ENCODE measurements at places on chromosomes 12 and 14.

DNA sequence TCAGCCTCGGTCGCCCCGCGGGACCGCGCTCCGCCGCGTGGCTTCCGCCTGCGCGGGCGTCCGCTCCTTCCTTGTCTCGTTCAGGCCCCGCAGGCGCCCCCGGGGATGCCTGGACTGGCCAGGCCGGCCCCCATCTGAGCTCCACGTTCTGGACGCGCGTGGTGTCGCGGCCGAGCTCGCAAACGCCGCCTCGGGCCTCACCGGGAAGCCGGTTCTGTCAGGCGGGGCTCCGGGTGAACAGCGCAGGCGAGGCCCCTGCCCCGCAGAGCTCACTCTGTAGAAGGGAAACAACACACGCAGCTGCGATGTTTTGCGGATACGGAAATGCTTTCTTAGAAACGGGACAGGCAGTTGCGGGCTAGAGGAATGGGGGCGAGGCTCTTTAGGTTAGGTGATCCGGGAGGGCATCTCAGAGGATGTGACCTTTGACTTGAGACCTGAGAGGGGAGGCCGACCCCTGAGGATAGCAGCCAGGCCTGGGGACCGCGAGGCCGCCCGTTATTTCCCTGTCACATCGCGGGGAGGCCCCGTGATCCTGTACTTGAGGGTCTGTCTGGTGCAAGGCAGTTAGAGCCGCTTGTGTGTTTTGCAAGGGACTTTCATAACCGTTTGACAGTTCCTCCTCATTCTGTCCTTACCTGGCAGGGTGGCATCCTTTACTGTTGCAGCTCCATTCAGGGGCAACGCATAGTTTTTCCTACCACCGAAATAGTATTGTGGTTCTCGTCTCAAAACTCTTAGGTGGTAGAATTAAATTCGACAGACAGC is 584 bp downstream of the VRK1 start:
- DNase-seq = peak; percentile 16

- DNase-seq = no peak
These were observed 20.1 kb upstream of the PLEK2 start for GRCh38 chr14:67432050-67432564.

DNA sequence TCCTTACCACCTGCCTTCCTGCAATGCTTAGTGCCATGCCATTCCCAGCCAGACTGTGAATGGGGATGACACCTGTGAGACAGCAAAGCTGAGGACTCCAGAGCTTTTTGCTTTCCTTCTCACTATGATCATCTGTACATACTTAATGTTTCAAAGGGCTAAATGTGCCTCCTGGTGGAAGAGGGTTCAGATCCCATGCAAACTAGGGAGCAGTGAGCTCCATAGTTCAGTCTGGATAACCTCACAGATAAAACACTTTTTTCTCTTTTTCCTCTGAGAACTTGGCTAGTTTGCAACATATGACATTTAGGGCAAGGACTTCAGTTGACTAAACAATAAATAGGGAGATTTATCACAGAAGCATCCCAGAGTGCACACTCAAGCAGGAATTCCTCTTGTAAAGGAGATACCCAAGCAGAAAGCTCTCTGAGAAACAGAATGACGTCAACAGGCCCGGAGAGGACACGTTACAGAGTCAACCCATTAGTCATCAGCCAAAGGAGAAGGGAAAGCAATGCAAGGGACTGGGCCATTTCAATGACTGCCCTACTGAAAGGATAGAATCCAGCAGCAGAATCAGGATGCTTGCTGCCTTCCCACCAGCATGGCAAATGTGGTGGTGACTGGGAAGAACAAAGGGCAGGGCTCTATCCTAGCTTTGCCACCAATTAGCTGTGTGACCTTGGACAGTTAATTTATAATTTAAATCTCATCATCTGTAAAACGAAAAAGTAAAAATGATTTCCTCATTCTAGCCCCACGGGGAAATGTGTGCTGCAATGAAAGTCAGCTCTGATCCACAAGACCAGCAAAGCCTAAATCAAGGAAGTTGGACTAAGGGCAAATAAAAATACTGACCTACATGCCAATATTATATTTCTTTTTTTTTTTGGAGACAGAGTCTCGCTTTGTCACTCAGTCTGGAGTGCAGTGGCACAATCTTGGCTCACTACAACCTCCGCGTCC is 80.8 kb upstream of the ACTN1 start:
- DNase-seq = no peak

DNA sequence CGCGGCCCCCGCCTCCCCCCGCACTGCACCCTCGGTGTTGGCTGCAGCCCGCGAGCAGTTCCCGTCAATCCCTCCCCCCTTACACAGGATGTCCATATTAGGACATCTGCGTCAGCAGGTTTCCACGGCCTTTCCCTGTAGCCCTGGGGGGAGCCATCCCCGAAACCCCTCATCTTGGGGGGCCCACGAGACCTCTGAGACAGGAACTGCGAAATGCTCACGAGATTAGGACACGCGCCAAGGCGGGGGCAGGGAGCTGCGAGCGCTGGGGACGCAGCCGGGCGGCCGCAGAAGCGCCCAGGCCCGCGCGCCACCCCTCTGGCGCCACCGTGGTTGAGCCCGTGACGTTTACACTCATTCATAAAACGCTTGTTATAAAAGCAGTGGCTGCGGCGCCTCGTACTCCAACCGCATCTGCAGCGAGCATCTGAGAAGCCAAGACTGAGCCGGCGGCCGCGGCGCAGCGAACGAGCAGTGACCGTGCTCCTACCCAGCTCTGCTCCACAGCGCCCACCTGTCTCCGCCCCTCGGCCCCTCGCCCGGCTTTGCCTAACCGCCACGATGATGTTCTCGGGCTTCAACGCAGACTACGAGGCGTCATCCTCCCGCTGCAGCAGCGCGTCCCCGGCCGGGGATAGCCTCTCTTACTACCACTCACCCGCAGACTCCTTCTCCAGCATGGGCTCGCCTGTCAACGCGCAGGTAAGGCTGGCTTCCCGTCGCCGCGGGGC is at the start of gene FOS:
Gene FOS (plus strand): TSS at position 407 of the 731 bp plus-strand sequence. CDS start 155 bp downstream, at position 562.
- DNase-seq = peak; percentile 83

DNA sequence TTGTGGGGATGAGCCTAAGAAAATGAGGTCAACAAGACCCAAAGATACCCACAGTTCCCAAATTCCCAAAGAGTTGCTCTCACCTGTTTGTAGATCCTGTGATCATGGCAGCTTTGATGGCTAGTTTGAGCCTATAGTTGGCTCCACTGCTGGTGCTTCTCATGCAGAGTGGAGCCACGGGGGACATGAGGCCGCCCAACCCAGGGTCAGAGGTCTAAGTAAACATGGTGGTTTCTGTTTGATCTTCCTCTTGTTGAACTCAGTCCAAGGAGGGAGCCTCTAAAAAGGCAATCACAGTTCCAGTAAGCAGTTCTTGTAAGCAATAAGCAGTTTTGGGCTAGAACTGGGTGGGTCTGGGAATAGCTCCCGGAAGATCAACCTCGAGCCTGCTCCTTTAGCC is 125.6 kb upstream of the DHRS4 start:
- DNase-seq = no peak

DNA sequence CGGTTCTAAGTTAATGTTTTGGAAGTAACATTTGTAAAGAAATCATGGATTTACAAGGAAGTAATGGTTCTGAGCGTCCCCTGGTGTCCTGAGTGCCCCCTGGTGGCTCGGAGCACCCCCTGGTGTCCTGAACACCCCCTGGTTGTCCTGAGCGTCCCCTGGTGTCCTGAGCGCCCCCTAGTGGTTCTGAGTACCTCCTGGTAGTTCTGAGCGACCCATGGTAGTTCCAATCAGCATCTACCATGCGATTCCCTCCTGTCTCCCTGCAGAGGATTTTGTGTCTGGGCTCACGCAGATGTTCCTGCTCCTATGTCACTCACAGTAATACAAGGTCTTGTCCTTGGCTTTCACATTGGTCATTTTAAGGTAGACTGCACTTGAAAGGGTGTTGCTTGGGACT is 1352.9 kb downstream of the TMEM121 start:
- DNase-seq = peak; percentile 69

- DNase-seq = no peak
These were observed 505.2 kb downstream of the RMST start for GRCh38 chr12:97967831-97968230.

GRCh38 chr12:67452119-67452805 is 183.1 kb downstream of the CAND1 start:
- peak; percentile 15 for DNase-seq

DNA sequence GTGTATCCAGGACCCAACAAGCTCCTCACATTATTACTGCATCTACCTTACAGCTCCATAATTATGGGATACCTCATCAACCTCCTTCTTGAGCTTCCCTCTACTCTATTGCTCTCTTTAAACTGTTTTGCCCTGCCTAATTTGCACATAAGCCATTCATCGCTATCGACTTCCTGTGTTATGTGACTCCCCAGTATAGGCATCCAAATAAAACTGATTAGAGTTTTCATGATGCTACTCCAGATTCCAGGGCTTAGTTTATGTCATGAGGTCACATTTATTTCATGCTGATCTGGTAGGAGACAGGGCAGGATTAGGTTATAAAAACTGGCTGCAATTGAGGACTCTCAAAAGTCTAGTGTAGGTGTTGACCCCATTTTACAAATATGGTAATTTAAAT is 569.9 kb upstream of the MGAT4C start:
- no peak for DNase-seq

- peak; percentile 38 for DNase-seq
These were observed 50.0 kb downstream of the KDM2B start for GRCh38 chr12:121530600-121531355.

- DNase-seq = no peak
These were observed 41.0 kb downstream of the FAM186A start for GRCh38 chr12:50355365-50355764.

DNA sequence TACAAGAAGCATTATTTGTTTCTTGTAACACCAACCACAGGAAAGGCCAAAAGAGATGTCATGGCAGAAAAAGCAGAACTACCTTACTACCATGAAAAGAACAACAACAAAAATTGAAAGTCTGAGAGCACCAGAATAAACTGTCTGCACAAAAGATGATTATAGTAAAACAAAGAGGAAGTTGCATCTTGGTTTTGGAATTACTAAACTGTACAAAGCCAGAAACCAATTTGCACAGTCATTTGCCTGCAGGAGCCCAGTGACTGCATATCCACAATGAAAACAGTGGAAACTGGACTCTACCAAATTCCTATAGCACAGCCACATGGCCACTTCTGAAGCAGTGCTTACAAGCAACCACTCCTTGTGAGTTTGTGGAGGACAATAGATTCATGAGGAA is 276.2 kb downstream of the SSPN start:
- DNase-seq = no peak

DNA sequence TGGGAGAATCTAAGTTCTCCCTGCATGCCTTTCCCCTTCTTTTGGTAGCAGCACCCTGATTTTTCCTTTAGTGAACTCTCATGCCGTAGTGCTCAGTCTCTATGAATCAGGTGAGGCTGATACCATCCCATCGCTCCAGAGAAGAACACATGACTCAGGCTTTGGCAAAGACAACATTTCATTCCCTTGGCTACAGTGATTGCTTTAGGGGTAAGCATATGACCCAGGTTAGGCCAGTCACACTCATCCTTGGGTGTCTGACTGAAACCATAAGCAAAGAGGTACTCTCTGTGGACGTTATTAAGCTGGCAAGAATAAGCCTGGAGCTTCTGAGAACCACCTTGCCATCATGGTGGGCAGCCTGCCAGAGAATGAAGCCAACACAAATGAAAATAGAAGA is 141.8 kb downstream of the MYRFL start:
- DNase-seq = no peak

DNA sequence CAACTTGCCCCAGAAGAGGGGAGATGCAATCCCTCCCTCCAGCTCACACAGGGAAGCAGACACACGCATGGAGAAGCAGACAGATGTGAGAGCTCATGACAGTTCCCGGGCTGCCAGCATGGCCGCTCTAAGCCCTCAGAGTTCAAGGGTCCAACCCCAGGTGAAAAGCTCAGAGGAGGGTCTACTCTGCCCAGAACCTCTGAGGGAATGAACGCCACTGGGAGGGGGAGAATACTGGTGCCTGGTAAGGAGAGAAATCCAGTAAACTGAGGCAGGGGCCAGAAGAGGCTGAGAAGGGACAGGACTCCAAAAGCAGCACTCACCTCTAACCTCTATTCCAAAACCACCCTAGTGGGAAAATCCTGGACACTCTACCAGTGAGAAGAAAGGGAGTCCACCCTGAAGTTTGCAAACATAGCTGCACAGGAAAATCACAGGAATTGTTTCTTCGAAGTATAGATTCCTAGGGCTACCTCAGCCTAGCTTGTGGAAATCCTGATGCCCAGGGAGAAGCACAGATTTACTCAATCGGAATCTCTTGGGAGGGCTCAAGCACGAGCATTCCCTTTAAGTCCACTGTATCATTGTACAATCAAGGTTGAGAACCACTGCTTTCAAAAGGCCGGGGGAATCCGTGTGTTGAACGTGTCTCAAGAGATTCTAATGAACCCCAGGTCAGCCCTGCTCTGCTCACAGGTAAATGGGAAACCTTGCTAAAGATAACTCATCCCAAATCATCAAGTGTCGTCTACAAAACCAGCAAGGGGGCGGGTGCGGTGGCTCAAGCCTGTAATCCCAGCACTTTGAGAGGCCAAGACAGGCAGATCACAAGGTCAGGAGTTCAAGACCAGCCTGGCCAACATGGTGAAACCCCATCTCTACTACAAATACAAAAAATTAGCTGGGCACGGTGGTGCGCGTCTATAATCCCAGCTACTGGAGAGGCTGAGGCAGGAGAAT is 34.3 kb upstream of the PLEKHG6 start:
- DNase-seq = no peak

- DNase-seq = no peak
These were observed 70.1 kb downstream of the CLIP1 start for GRCh38 chr12:122352394-122352793.

- DNase-seq = no peak
These were observed 330.2 kb downstream of the DPF3 start for GRCh38 chr14:72563676-72564075.

GRCh38 chr12:76588881-76589565 is 29.5 kb upstream of the OSBPL8 start:
- no peak for DNase-seq

DNA sequence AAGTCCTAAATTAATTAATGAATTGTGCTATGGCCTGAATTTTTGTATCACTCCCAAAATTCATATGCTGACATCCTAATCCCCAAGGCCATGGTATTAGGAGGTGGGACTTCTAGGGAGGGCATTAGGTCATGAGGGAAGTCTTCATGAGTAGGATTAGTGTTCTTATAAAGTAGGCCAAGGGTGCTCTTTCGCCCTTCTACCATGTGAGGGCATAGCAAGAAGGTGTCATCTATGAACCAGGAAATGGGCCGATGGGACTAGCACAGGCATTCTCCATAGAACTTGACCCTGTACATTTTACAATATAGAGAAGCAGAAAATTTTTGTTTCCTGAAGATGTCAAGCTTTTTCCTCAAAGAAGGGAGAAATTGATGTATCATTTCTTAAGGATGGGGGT is 12.5 kb downstream of the SYT10 start:
- DNase-seq = no peak

GRCh38 chr14:85039353-85039626 is 490.7 kb upstream of the FLRT2 start:
- DNase-seq = no peak

- DNase-seq = no peak
These were observed 6.0 kb downstream of the TMEM63C start for GRCh38 chr14:77187649-77188012.

GRCh38 chr12:42484996-42485395 is 104.5 kb downstream of the PRICKLE1 start:
- no peak for DNase-seq

GRCh38 chr12:89992668-89993451 is 284.2 kb upstream of the ATP2B1 start:
- DNase-seq = no peak
